ENCODE measurements at places on chromosomes 11 and 22.

DNA sequence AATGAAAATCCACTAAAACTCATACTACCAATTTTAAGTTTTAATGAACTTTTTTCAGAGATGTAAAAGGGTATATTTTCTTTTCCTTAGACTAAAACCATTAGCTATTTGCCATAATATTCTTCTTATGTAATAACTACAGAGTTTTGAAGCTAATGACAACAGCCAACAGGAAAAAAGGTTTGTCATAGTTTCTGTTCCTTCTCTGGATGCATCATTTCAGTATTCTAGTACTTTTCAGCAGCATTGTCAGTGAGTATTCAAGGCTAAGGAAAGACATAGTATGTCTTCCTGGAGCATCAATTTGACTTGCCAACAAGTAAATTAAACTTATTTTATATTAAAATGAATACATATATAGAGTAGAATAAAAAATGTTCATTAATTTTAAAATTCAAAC, 166.0 kb downstream of the METTL15 start:
- no peak for DNase-seq

DNA sequence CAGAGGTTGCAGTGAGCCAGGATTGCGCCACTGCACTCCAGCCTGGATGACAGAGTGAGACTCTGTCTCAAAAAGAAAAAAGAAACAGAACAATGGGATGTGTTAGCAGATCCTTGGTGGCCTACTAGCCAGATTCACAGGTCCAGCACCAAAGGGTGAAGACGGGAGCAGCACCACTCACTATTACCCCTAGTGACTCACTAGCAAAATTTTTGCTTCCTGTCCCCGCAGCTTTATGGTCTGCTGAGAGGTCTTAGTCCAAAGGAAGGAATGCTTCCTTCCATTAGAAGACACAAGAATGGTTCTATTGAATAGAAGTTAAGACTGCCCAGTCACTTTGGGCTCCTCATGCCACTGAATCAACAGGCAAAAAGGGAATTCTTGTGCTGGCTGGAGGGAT, 35.9 kb upstream of the NUP50 start:
- DNase-seq: peak; percentile 41

GRCh38 chr11:94734563-94735275, 33.4 kb upstream of the AMOTL1 start:
- no peak for DNase-seq

DNA sequence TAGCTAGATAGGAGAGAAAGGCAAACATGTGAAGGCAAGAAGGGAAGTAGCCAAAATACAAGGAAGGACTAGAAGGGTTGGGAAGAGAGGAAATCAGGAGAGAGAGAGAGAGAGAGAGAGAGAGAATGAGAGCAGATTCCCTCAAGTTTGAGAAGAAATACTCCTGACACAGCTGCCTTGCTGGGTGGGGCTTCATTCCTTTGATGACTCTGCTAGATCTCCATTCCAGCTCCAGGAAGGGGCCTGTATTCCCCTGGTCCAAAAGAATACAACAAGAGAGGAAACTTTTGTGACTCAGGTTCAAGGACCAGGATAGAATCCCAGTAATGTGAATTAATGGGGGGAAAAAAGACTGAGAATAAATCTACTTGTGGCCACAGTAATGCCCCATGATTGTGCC, 62.9 kb upstream of the SPON1 start:
- peak; percentile 2 for DNase-seq

DNA sequence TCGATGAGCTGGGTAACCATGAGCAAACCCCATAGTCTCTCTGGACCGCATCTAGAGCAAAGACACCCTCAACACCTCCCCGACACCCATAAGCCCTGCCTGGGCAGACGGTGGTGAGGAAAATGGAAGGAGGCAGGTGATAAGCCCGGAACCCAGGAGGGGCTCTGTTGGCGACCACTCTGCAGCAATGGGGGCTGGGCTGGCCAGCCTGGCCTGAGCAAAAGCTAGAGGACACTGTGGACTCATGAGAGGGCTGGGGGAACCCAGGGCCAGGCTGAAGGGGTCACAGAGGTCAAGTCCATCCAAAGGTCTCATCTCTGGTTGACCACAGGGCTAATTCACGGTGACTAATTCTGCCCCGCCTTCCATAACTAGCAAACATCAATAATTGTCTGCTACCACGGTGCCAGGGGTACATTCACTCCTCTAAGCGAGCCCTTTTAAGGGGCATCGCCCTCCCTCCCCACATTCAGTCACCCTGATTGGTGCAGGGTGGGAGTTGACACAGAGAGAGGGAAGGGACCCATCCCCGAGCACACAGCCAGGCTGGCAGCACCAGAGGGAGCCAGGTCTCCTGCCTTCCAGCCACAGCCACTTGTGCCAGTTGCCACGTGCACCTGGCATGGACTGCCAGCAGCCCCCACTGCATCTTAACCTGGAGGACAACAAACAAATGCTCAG, 4.0 kb downstream of the PYGM start:
- DNase-seq: no peak

Data from fibroblast of the aortic adventitia (primary cell).